Endothelial cell of umbilical vein (primary cell): ENCODE measurements at places on chromosomes 5 and 9.

DNA sequence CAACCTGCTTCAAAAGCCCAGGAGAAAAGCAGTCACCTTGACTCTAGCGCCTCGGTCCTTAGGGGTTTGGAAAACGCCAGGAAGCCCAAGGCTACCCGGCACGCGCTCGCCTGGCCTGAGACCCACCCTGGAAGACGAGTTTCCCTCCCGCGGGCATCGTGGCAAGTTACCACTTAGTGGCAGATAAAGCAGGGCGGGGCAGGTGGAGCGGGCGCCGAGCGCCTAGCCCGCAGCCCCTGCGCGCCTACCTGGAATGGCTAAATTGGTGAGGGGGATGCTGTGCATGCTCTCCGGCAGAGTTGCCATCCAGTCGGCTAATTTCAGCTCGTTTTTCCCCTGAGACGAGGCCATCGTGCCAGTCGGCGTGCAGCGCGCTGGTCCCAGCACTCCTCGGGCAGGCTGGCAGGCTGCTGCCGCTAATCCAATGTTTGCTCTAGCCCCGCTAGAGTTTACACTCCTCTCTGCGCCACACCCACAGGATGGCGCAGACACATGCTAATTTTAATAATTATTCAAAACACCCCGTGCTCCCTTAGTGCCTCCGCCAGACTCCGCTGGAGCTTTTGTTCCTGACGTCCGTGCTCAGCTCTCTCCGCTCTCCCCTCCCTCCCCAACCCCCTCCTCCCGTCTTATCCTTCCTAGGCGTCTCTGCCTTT is at the start of gene PLCXD3:
TSS of gene PLCXD3 (minus strand) at position 426 of the 656 bp plus-strand sequence. CDS start at position 351, 75 bp downstream.
- no peak for DNase-seq

DNA sequence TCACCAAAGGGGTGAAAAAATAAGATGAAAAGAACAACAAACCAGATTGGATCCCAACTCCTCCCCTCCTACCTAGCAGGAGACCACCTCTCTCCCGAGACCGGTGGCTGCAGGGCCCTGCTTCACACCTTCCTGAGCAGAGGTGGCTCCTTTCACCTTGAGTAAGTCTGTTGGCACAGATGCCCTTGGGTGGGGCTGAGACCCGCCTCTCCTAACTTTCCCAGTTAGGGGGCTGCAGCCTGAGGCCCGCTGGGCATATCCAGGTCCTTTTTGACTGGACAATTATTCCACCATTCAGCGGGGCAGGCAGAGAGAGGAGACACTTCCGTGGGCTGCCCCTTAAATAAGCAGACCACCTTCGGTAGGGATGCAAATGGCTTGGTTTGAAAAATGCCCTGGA is 1.3 kb downstream of the SLC25A48 start:
- no peak for DNase-seq

GRCh38 chr9:68923480-68923879 is 90.4 kb downstream of the PRKACG start:
- no peak for DNase-seq

DNA sequence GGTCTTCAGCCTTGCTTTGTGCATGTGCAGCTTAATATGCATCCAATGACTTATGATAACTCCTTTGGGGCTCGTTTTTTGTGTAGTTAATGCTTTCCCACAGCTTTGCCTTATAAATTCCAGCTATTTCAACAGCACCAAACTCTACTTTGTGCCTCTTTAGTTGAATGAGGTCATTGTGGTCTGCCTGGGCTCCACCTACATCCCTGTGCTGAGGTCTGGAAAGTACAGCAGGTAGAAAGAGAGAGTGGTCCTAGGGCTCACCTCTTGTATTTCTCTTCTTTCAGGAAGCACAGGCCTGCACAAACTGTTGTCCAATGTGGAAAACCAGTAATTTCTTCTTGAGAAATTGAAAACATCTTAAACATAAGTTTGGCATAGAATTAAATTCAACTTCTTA is 167.2 kb downstream of the XRCC4 start:
- DNase-seq = no peak

DNA sequence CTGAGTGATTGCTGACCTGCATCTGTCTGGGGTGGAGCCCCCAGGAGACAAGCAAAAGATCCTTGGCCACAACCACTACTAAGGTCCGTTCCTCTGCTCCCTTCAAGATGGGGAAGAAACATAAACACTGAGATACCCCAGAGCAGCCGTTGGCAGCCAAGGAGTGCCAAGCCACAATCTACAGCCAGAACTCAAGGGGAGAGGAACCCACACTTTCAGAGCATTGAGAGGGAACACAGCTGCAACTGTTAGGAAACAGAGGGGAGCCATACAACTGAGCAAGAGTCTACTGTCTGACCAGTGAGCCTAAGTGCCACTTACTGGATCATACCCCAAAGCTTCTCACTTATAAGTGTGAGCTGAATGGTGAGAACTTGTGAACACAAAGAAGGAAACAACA is 44.6 kb upstream of the ADRB2 start:
- DNase-seq = no peak

- DNase-seq = no peak
Observed at GRCh38 chr5:132302413-132302812, 8.2 kb downstream of the SLC22A4 start.

- no peak for DNase-seq
Observed at GRCh38 chr5:62083661-62084060, 222.3 kb upstream of the KIF2A start.

DNA sequence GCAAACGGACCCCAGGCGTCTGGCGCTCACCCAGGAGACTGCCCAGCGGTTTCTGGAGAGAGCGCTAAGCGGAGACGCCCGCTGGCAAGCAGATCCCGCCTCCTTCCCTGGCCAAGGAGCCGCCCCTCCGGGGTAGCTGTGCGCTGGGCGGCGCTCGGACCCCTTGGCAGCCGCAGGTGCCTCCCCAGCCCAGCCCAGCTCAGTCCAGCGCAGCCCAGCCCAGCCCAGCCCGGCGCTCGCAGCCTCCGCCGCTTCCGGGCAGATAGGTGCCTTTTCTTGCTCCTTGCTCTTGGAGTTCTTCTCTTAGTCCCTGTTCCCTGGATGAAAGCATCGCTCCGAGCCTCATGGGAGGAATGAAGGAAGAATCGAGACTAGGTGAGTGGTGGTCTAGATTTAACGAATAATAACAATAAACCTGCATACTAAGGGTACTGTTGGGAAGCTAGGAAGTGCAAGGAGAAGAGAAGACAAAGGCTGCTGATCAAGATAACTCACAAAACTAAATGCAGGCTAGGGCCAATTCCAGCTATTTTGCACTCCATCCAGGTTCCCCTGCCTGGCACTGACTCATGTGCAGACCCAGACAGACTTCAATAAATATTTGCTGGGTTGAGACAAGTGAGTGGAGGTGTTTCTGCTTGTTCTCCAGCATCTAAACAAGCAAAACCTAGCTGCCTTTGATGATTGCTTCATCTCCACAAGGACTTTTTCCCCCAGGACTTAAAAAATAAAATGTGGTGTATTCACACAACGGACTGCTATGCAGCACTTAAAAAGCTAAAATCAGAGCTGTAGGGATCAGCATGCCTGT is at the start of gene STK32A:
TSS of gene STK32A (plus strand) at position 202 of the 811 bp plus-strand sequence. CDS start 4,609 bp downstream, outside the sequence.
- DNase-seq = peak; percentile 25

- no peak for DNase-seq
Observed at GRCh38 chr5:8710426-8710930, 835.4 kb downstream of the SEMA5A start.

DNA sequence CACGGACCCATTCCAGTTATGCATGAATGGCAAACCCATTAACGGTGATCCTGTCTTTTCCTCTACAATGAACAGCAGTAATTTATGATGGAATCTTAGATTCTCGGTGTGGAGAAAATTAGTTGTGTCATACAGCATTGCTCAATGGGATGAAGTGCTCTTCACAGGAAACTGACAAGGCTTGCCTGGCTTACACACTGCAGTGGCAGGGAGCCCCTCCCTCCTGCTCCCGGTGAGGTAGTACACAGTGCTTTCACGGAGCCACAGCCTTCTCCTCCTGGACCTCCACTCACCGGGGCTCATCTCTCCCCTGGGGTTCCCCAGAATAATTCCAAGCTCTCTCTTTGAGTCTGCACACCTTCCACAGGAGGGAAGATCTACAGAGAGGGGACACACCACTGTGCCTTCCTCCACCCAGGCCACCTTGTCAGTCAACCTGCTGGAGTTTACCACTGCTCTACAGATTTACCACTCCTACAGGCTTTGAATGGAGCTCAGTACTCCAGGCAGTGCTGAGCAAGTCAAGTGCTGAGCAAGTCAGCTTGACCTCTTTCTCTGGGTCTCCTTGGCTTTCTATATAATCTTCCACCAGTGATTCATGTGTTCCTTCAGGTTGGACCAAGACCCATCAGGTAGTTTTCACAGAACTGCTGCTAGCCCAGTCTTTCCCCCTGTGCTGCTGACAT is 59.1 kb upstream of the TBC1D2 start:
- no peak for DNase-seq

- DNase-seq = no peak
Observed at GRCh38 chr9:88005240-88005639, 30.9 kb upstream of the CDK20 start.

DNA sequence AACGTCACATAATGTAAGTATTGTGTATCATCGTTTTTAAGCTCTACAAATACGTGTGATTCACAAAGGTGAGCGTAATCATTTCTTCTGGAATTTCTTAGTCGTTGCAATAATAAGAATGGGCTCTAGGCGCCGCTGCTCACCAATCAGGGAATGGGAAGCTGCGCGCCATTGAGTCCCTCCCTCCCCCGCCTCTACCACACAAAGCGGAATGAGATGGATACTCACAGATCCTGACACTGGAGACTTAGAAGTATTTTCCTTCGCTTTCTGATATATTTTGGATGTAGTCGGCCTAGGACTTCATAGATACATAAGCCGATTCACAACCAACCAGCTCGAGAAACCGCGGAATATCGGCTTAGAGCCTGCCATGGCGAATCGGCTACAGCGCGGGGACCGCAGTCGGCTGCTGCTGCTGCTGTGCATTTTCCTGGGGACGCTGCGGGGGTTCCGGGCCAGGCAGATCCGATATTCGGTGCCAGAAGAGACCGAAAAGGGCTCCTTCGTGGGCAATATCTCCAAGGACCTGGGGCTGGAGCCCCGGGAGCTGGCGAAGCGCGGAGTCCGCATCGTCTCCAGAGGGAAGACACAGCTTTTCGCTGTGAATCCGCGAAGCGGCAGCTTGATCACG is at the start of gene PCDHGA11:
TSS of gene PCDHGA11 (plus strand) at position 197 of the 634 bp plus-strand sequence. CDS start at position 374, 177 bp downstream.
- DNase-seq = peak; percentile 78

DNA sequence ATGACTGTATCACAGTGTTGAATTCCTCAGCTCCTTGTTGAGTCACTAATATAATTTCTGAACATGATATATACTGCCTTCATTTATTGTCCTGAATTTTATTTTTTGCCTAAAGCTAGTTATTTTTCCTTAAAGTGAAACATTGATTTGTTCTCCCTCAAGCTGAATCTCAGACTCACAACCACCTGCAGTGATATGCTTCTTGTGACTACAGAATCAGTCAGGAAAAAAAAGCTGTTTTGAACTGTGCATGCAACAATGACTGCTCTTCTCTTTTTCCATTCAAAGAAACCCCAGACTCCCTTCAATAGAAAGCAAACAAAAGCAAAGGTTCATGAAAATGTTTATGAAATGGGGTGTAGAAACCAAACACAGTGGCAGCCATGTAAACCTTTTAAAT is 470.2 kb upstream of the CHD1 start:
- DNase-seq = no peak

DNA sequence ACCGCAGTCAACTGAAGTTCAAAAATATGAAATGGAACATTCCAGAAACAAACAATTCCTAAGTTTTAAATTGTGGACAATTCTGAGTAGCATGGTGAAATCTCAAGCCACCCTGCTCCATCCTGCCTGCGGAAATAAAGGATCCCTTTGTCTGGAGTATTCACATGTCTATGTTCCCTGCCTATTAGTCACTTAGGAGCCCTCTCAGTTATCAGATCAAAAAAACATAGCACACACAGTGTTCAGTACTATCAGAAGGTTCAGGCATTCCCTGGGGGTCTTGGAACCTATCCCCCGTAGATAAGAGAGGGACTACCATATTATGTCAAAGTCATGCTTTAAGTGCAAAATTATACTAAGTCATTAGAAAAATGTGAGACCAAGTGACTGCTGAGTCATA is 300.8 kb downstream of the SEMA5A start:
- no peak for DNase-seq

DNA sequence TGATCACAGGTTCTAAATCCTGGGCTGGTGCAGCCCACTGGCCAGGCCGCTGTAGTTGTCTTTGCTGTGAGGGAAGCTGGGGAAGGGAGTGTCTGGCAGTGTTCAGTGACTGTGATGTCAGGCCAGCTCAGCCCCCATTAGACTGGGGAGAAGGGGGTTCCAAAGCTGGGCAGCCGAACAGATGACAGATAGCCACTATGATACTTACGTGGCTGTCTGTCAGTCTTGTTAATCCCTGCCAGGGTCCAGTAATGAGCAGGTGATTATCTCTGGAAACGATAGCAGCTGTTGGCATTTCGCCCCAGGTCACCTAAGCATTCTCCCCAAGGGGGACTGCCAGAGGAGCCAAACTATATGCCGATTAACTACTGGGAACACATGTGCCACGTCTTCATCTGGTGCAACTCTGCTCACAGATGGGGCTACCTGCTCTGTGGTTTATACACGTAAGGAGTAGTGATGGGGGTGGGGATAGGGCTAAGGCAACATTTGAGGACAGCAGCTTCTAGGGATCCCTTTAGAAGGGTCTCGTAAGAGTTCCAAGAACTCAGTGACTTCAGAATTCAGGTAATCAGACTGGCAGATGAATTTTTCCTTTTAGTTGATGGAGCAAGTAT is 396.3 kb downstream of the KDM4C start:
- no peak for DNase-seq

DNA sequence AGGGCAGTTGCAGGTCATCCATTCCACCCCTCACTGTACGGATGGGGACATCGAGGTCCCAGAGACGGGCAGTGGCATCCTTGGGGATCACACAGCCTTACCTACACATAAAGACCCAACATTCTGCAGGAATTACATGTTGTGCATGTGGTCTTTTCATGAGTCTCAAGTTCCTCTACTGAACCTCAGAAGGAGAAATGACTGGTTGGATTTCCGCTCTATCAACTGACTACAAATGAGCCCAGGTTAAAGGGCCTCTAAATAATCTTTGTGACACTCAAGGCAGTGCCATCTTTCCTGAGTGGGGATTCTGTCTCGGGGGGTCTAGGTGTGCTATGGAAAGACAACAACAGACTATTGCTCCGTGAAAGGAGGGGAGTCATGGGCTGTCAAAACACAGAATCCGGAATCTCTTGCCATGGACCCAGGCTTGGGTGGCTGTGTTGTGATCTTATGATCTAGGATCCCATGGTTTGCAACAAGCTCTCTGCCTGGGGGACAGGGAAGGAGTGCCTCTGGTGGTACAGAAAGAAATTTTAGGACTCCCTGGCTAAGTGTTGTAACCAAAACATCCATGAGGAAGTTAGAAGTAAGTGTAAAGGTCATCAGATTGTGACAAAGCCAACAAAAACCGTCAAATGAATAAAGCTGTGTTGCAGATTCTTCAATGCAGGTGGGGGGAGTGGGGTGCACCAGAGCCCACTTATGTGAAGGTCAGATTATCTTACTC is 1.9 kb upstream of the SLC31A2 start:
- no peak for DNase-seq

- no peak for DNase-seq
Observed at GRCh38 chr5:152144556-152144955, 219.9 kb upstream of the GLRA1 start.

- DNase-seq = peak; percentile 58
Observed at GRCh38 chr5:151742870-151743294, 15.5 kb downstream of the ATOX1 start.

GRCh38 chr5:108251350-108251749 is 130.5 kb downstream of the FBXL17 start:
- peak; percentile 86 for DNase-seq
